ENCODE measurements at places on chromosomes 1 and 21.

- no peak for DNase-seq
These were observed 15.6 kb downstream of the ZNF362 start for GRCh38 chr1:33271666-33272505.

GRCh38 chr1:150186789-150187559 lies 37.3 kb downstream of the PLEKHO1 start:
- DNase-seq: no peak

GRCh38 chr1:232227306-232227705 lies 402.6 kb downstream of the SIPA1L2 start:
- DNase-seq: peak; percentile 37

DNA sequence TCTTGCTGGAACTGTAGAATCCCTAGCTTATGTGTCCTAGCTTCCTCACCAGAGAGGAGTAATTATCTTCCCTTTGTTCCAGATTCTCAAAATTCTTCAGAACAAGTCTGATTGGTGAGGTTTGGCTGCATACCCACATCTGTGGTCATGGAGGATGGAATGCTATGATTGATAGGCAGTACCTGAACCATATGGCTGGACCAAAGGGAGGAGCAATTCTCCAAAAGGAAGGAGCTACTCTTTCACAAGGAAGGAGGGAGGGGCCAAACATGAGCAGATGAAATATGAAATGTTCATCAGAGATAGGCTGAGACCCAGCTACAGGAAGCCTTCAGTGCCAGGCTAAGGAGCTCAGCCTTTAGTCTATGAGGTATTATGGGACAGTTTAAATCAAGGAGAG lies 5.0 kb upstream of the RNF19B start:
- no peak for DNase-seq

DNA sequence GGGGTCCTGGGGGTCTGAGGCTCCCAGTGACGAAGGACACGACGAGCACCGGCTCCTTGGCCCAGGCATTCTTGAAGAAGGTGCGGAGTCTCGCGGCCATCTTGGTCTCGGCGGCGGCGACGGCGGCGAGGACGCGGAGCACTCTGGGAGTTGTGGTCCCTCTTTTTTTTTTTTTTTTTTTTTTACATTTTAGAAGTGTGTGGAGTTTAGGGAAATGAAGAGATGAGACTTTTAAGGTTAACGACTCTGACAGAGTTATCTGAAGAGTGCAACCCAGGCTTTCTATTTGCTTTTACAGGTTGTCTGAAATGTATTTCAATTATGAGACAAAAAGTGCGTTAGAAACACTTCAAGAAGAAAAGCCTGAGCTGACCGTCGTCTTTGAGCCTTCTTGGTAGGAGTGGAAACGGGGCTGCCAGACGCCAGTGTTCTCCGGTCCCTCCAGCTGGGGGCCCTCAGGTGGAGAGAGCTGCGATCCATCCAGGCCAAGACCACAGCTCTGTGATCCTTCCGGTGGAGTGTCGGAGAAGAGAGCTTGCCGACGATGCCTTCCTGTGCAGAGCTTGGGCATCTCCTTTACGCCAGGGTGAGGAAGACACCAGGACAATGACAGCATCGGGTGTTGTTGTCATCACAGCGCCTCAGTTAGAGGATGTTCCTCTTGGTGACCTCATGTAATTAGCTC lies 9.7 kb downstream of the OR2B11 start:
- DNase-seq: peak; percentile 64

DNA sequence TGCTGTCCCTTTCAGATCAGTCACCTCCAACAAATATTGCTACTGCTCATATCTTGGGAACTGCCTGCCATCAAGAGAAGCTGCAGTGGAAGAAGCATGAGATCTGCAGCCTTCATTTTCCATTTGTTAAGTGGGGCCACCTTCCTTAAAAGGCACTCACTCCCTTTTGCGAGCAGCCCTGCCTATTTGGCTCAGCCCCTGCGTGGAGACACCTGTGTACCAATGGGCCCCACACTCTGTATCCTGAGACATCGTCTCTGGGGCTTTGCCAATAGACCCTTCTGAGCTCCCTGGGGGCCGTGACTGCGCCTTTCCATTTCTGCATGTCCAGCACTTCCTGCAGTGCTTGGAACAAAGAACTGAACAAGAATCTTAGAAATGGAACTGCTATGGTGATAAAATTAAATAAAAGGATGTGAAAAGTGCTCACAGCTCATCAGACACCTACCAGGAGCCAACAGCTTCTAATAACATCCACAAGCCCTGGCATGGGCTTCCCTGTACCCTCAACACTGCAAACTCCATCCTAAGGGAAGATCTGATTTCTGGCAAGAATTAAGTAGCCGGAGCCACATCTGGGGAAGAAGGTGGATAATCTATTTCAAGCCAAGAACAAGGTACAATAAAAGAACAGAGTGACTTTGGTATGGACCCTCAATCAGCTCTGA lies 36.7 kb downstream of the PARP1 start:
- no peak for DNase-seq

All from ecto neural progenitor cell (in vitro differentiated cells).